ENCODE measurements at places on chromosomes 16 and 17.

GRCh38 chr16:53899431-53899830, 195.5 kb downstream of the FTO start:
- no peak for DNase-seq

- no peak for DNase-seq
Observed at GRCh38 chr17:29870836-29871465, 59.1 kb downstream of the SSH2 start.

DNA sequence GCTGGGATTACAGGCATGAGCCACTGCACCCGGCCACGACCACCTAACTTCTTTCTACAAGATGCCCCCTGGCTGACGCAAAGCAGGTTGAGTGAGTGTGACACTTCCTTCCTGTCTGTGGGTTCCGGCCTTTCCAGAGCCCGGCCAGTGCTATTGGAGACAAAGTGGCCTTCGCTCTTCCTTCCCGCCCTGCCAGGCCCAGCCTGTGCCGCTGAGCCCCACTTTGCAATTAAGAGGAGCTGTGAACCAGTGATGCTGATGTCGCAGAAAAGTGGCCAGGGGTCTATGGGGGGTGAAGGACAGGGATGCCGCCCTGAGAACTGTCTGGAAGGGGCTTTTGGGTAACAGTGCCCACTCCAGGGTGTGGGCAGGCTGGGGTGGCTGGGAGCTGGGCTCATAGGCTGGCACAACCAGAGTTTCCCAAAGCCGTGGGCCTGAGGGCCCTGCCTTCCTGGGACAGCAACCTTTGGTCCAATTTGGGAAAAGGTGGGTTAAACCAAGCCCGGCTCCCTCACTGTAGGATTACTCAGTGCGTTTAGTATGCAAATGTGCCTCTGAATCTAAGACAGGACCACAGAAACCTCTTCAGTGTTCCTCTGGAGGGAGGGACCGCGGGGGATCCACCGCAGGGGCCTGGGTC, 174.9 kb downstream of the SEC14L1 start:
- no peak for DNase-seq

GRCh38 chr17:4003131-4003500, 38.9 kb upstream of the ATP2A3 start:
- no peak for DNase-seq

- DNase-seq: peak; percentile 31
Observed at GRCh38 chr17:36703860-36704266, 102.5 kb downstream of the MRM1 start.
